ENCODE measurements at places on chromosomes 12 and 14.
A peak's percentile ranks its signal among the peaks of the same experiment; 100 is the strongest.

GRCh38 chr12:118685983-118686607 lies 295.2 kb upstream of the SRRM4 start:
- DNase-seq: no peak

GRCh38 chr14:39241637-39242036 lies 7.9 kb downstream of the MIA2 start:
- no peak for DNase-seq

GRCh38 chr12:3236345-3237187 lies 159.4 kb downstream of the TSPAN9 start:
- DNase-seq: no peak

- no peak for DNase-seq
Measured at GRCh38 chr12:93336291-93336741, 41.4 kb upstream of the NUDT4 start.

DNA sequence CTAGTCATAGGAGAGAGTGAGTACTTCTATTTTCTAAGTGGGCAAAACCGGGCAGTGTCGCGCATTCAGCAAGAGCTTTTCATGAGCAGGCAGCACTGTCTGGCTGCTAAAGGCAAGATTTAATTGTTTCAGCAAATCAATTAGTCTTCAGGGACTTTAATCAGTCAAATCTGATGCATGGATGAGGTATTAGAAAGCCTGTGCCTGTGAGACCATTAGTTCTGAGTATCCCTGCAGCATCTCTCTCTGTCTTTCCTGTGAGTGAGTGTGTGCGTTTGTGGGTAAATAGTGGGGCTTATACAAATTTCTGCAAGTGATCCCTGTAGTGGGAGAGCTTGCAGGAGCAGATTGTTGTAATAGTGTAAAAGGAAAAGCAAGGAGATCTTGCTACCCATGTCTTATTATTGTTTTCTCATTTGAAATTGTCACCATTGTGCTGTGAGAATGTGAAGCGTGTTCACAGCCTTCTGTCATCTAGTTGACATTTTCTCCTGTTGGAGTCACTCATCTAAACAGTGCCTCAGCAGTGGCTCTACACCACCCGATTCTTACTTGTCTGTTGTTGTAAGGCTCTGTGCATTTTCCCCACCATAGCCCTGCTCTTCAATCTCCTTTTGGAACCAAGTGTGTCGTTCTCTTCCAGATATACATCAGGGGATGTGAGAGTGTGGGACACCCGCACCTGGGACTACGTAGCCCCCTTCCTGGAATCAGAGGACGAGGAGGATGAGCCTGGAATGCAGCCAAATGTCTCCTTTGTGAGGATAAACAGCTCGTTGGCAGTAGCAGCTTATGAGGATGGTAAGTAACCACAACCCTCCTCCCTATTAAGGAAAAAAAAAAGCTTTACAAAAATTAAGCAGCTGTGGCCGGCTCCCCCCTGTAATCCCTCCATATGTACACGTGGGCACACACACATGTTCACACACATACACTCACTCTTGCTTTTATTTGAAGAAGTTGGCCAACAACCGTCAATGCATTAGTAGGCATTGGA lies 53.6 kb downstream of the FBXW8 start:
- DNase-seq: no peak

- peak; percentile 85 for DNase-seq
Measured at GRCh38 chr12:1544996-1545700, 49.2 kb downstream of the FBXL14 start.

- DNase-seq: no peak
Measured at GRCh38 chr12:105724641-105725040, 394.1 kb downstream of the C12orf75 start.

DNA sequence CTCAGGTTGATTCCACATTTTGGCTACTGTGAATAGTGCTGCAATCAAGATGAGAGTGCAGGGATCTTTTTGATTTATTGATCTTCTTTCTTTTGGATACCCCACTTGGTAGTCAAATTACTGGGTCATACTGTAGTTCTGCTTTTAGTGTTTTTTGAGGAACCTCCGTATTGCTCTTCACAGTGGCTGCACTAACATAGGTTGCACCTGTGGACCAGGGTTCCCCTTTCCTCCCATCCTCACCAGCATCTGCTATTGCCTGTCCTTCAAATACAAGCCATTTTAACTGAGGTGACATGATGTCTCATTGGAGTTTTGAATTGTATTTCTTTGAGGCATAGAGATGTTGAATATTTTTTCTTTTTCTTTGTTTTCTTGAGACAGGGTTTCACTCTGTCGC lies 152.5 kb upstream of the TMEM132C start:
- no peak for DNase-seq

DNA sequence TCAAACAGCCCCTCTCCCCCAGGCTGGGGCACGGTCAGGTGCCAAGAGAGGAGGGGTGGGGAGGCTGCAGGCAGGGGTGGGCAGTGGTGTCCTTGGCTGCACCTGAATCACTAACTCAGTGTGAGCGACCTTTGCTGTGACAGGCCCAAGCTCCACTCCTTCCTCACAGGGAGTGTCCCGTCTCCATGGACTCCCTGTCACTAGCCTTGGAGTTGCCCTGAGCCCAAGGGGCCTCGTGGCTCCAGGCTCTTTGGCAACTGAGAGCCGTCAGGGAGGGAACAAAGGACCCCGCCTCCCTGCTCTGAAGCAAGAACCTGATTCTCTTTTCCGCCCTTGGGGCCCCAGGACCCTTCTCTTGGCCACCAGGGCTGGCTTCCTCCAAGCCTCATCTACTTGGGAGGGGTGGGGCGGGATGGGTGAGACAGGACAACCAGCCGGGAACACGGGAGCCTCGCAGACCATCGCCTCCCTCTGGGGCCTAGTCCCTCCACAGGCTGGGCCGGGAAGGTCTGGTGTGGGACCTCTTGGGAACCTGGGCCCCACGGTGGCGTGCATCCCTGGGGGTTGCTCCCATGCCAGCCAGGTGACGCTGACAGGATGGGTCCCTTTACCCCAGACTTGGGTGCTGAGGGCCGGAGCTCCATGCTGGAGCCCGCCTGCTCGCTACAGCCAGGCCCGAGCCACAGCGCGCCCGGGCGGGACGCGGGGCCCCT lies 935 bp upstream of the ADSS1 start:
- DNase-seq: no peak

DNA sequence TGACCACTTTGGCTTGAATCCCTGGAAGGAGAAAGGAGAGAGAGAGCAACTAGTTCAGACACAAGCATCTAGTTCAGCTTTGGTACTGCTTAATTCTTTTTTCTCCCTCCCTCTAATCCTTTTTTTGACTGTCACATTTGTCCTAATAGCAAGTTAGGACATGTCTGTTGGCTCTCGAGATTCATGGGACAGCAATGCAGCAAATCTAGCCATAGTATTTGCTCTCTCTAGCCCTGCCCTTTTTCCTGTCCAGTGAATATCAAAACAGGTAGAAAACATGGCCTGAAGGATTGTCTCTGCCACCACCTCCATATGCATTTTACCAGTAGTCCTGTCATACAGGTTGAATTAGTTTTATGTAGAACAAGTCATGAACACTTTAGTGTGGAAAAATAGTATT lies 116.4 kb downstream of the PTPRB start:
- no peak for DNase-seq

- no peak for DNase-seq
Measured at GRCh38 chr12:57617942-57618341, 6.7 kb downstream of the ARHGEF25 start.

- peak; percentile 34 for DNase-seq
Measured at GRCh38 chr14:61477712-61478462, 156.5 kb downstream of the PRKCH start.

DNA sequence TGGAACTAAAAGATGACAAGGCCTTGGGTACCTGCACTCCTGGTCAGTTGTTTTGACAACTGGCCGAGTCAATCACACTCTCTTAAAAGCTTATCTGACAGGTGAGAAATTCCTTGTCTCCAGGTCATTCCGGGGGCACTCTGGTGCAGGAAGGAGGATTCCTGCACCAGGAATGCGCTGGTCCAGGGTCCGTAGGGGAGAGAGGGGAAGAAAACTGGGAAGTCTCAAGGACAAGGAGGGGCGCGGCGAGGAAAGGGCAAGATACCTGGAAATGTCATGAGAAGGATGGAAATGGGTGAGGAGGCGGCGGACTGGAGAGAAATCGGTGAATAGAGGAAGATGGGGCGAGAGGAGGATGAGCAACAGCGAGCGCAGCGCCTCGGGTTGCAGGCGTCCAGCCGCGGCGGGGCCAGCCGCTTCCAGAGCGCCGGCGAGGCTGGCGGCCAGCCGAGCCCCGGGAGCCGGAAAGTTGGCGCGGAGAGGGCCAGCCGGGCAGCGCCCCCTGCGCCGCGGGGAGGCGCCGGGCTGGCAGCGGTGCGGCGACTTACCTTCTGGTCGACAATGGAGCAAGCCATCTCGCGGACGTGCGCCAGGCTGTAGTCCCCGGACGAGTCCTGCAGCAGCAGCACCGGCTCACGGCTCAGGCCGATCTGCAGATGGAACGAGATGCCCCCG lies 809 bp downstream of the PRKD1 start:
- no peak for DNase-seq

GRCh38 chr14:93047661-93048060 lies 68.1 kb downstream of the ITPK1 start:
- no peak for DNase-seq

DNA sequence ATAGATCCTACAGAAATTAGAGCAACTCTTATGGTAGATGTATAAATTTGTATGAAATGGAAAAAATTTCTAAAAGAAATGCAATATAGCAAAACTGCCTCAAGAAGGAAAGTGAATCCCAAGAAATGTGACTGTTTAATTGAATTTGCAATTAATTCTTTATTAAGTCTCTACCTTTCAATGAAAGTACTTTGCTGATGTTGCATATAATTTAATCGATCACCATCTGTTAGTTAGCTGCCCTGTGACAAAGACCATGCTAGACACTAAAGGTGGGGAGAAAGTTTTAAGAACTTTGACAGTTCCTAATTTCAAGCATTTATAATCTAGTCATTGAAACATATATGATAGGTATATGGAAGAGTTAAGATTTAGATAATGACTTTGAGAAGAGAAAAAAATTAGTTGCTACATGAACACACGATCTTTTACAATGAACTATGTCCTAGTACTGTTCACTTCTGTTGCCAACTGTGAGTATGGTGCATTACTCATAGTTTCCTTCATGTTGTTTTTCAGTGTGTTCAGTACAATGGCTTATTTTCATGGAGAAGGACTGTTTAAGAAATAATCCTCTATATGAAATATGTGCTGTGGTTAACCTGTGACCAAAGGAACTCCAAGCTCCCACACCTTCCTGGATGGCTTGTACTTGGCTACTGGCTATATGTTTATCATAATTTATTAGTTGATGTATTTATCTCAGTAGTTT lies 128.4 kb downstream of the METTL25 start:
- no peak for DNase-seq

GRCh38 chr14:63611078-63611477 lies 30.6 kb downstream of the WDR89 start:
- DNase-seq: peak; percentile 11

DNA sequence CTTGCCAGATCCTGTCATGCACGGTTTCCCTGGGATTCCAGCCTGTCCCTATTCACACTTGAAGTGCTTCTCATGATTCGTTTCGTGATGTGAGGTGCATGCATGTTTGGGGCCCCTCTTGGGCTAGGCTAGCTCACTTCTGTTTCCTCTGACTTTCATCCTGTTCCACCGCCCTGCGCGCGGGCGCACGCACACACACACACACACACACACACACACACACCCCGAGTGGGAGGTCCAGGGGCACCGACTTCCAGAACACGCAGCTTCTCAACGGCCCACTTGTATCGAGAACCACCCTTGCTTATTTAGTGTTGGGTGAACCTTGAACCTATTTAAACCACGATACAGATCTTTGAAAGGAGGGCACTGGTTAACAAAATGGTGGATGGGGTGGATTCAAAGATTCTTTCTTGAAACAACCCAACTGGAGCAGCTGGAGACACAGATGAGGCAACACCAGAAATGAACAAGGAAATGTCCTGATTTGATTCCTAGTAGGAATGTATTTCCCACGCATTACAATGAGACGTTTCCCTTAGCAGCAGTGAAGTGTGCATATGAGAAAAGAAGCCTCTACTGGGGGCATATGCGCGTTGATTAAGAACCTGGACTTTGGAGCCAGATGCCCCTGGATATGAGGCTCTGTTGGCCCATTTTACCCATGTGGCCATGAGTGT lies 16.3 kb downstream of the ELK3 start:
- DNase-seq: no peak

- no peak for DNase-seq
Measured at GRCh38 chr12:127928615-127929571, 338.1 kb upstream of the TMEM132C start.

DNA sequence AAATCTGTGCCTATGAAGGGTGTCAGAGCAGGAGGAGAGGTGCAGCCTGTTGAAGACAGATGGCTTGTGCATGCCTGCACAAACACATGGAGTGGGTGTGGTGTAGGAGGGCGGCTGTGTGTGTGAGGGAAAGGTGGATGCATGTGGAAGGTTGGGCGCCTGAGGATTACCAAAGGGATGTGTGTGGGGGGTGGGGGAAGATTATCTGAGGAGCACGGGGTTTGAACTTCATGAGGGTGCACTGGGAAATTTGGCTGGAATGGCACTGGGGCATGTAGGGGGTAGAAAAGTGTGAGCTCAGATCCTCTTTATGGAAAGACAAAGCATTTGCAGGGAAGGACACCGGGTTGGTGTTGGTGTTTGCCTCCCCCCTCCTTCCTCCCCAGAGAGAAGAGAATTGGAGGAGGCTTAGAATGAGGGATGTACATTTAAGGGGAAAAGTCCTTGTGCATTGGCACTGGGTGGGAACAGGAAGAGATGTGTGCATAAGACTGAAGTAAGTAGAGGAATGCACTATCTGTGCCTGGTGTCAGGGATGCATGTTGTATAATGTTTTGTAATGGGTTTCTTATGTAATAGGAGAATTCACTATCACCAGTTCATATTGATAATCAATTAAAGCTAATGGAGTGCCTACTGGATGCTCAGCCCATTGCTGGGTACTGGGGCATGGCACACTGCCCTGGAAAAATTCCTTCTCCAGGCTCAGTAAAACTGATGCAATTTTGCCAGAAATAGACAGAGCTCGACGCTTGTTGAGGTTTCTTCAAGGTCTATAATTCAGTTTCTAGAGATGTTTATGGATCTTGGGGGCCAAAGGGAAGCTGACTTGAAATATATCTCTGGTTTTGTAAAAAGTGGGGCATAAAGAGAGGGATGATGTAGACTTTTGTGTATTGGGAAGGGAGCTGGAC lies 3.0 kb downstream of the NTF3 start:
- DNase-seq: no peak

GRCh38 chr14:54652188-54652587 lies 85.3 kb downstream of the SAMD4A start:
- DNase-seq: no peak

DNA sequence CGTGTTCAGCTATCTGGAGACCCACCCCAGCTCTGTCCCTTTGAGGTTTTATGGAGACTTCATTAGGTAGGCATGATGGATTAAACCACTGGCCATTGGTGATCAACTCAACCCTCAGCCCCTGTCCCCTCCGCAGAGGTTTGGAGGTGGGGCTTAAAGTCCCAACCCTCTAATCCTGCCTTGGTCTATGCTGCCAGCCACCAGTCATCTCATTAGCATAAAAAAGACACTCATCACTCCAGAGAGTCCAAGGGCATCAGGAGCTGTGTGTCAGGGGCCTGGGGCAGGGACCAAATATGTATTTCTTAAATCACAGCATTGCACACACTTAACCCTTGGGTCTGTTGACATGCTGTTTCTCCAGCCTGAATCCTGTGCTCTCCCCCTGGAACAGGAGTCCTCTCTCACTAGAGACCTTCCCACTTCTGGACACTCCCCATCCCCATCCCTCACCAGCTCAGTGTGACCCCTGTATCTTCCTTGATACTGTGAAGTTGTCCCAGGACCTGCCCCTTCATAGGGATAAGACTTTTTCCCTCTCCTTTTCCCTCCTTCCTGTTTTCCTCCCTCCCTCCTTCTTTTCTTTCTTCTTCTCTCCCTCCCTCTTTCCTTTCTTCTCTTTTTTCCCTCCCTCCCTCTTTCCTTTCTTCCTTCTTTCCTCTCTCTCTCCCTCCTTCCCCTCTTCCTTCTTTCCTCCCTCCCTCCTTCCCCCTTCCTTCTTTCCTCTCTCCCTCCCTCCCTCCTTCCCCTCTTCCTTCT lies 54.7 kb upstream of the CLMN start:
- DNase-seq: no peak

All from inflammatory macrophage treated with lipopolysaccharide for 1 hour (primary cell).